ENCODE measurements at places on chromosomes 4 and X.
A peak's percentile ranks its signal among the peaks of the same experiment; 100 is the strongest.

GRCh38 chr4:36206012-36206411, 38.3 kb downstream of the ARAP2 start:
- no peak overlapping the region for H3K4me3 ChIP-seq
- peaks cover 15% of the 10 kb centered on the region for H3K36me3 ChIP-seq
- no peak for DNase-seq
- peaks cover 8% of the 10 kb centered on the region for H3K4me1 ChIP-seq
- H3K27me3 ChIP-seq: no peaks in the 10 kb centered on the region

- H3K36me3 ChIP-seq: peaks cover 7% of the 10 kb centered on the region
- H3K27ac ChIP-seq: no peak overlapping the region
- no peak for DNase-seq
- H3K27me3 ChIP-seq: no peaks in the 10 kb centered on the region
Observed at GRCh38 chrX:24093746-24094145, 39.0 kb downstream of the EIF2S3 start.

DNA sequence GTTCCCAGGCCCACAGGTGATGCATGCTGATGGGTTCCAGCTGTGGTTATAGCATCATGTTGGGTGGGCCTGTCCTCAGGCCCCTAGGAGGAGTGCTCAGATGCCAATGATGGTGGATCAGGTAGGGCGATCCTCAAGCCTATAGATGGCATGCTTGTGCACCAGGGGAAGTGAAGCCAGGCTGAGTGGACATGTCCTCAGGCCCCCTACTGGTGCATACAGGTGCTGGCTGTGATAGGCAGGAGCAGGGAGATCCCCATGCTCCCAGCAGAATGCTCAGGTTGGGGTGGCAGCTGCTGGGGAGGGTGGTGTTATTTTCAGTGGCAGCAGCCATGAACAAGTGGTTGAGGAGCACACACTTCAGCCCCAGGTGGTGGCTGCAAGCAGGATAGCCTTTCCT, 96.0 kb downstream of the SMARCA1 start:
- no peak overlapping the region for H3K27ac ChIP-seq
- no peaks in the 10 kb centered on the region for H3K4me1 ChIP-seq
- peaks cover 4% of the 10 kb centered on the region for H3K27me3 ChIP-seq
- DNase-seq: no peak
- no peak overlapping the region for H3K4me3 ChIP-seq
- no peaks in the 10 kb centered on the region for H3K36me3 ChIP-seq

DNA sequence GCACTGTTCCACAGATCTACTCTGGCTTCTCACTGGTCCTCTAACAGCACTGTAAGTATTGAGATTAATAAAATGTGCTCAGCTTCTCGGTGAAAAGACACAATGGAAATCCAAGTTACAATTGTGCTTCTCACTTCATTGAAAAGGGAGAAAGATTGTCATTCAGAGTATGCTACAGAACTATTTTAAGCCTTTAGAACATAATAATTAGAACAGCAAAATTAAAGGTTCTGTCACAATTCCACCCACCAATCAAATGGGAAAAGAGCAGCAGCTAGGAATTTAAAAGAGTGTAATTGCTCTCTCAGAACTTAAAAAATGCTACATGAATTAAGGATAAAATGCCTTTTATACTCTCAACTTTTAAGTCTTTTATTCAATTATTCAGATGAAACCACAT, 329.4 kb downstream of the ANK2 start:
- no peak overlapping the region for H3K4me3 ChIP-seq
- H3K36me3 ChIP-seq: no peaks in the 10 kb centered on the region
- no peaks in the 10 kb centered on the region for H3K27me3 ChIP-seq
- no peak for DNase-seq

GRCh38 chr4:154634058-154634457, 21.6 kb upstream of the FGG start:
- H3K27me3 ChIP-seq: peaks cover 19% of the 10 kb centered on the region
- H3K36me3 ChIP-seq: no peaks in the 10 kb centered on the region
- no peak overlapping the region for H3K27ac ChIP-seq
- DNase-seq: no peak

DNA sequence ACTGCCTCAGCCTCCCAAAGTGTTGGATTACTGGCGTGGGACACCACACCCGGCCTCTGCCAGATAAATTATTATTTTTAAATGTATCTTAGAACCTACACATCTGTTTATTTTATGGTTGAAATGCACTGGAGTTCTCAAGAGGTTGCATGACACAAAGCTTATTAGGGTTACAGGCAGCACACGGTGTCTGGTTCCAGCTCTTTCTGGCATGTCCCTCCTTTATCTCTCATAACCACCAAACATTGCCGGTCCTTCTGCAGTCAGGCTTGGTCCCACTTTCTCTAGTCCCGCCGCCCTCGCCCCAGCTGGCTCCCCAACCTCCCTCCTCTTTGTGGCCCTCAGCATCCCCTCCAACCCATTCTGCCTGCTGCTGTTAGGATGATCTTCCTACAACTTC, 39.7 kb upstream of the SPRY1 start:
- no peak overlapping the region for H3K27ac ChIP-seq
- DNase-seq: no peak
- H3K4me3 ChIP-seq: no peak overlapping the region
- no peaks in the 10 kb centered on the region for H3K36me3 ChIP-seq

- DNase-seq: no peak
- no peaks in the 10 kb centered on the region for H3K4me1 ChIP-seq
- H3K27ac ChIP-seq: no peak overlapping the region
- no peaks in the 10 kb centered on the region for H3K27me3 ChIP-seq
- no peak overlapping the region for H3K4me3 ChIP-seq
- no peaks in the 10 kb centered on the region for H3K36me3 ChIP-seq
Observed at GRCh38 chrX:151000861-151001331, 17.8 kb downstream of the HMGB3 start.

- peaks cover 30% of the 10 kb centered on the region for H3K27me3 ChIP-seq
- no peaks in the 10 kb centered on the region for H3K36me3 ChIP-seq
- no peak overlapping the region for H3K27ac ChIP-seq
- H3K4me1 ChIP-seq: peaks cover 17% of the 10 kb centered on the region
Observed at GRCh38 chr4:173509036-173510001, 20.7 kb downstream of the HAND2 start.

DNA sequence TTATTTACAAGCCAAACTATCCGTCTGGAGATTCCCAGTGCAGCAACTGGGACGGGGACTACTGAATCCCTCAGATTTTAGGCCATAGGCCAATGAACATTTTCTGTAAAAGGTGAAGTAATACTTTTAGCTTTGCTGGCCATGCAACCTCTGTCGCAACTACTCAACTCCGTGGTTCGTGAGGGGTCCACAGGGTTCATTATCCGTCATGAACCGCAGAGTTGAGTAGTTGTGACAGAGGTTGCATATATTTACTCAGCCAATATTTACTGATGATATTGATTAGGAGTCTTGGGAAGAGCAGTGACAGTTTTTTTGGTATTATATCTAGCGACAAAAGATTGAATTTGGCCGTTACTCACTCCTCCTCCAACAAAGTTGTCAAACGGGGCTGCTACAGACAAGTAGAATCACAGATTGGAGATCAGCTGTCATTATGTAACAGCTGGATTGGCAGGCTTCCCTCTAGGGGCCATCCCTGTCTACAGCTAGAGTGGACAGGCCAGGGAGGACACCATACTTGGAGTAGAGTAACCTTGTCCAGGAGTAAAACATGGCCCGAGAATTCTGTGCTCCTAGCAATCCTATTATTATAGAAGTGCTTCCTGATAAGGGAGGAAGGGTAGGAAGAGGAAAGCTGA, 37.2 kb upstream of the CD38 start:
- no peak overlapping the region for H3K4me3 ChIP-seq
- H3K27ac ChIP-seq: no peak overlapping the region
- peaks cover 11% of the 10 kb centered on the region for H3K27me3 ChIP-seq
- DNase-seq: no peak
- H3K4me1 ChIP-seq: peaks cover 3% of the 10 kb centered on the region

GRCh38 chr4:92516450-92516849, 212.7 kb downstream of the GRID2 start:
- no peak overlapping the region for H3K27ac ChIP-seq
- no peak for DNase-seq
- H3K27me3 ChIP-seq: no peaks in the 10 kb centered on the region
- no peaks in the 10 kb centered on the region for H3K36me3 ChIP-seq
- no peak overlapping the region for H3K4me3 ChIP-seq
- H3K4me1 ChIP-seq: no peaks in the 10 kb centered on the region

DNA sequence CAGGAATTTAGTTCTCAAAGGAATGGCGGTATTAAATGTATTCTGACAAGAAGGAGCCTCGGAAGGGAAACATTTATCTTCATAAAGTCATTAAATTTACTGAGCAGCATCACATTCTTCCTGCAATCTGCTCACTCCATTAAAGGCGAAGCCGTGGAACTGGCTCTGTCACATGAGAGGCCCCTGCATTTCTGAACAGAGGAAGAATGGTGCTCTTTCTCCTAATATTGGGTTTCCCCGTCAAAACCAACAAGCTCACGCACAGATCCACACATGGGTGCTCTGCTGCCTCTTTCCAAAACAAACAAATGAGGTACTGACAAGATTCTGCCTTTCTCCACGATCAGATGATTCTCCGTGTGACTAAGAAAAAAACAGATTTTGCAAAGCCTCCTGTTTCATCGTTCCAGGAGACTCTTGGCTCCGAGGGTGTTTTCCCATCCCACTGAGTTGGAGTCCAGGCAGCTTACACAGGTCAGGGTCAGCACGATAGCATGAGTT, 191.2 kb downstream of the IDS start:
- H3K27ac ChIP-seq: no peak overlapping the region
- no peaks in the 10 kb centered on the region for H3K36me3 ChIP-seq
- H3K27me3 ChIP-seq: no peaks in the 10 kb centered on the region
- DNase-seq: no peak
- H3K4me3 ChIP-seq: no peak overlapping the region
- H3K4me1 ChIP-seq: no peaks in the 10 kb centered on the region

GRCh38 chr4:52701207-52701606, 42.1 kb upstream of the USP46 start:
- no peak for DNase-seq
- H3K4me1 ChIP-seq: peaks cover 12% of the 10 kb centered on the region
- H3K27ac ChIP-seq: no peak overlapping the region

- no peak for DNase-seq
- no peaks in the 10 kb centered on the region for H3K4me1 ChIP-seq
- no peak overlapping the region for H3K27ac ChIP-seq
- no peak overlapping the region for H3K4me3 ChIP-seq
- peaks cover 19% of the 10 kb centered on the region for H3K27me3 ChIP-seq
Observed at GRCh38 chr4:25075129-25075528, 44.4 kb upstream of the LGI2 start.

GRCh38 chr4:62709618-62710252, 1509.6 kb downstream of the ADGRL3 start:
- no peak overlapping the region for H3K4me3 ChIP-seq
- no peaks in the 10 kb centered on the region for H3K4me1 ChIP-seq
- no peaks in the 10 kb centered on the region for H3K27me3 ChIP-seq
- no peaks in the 10 kb centered on the region for H3K36me3 ChIP-seq

DNA sequence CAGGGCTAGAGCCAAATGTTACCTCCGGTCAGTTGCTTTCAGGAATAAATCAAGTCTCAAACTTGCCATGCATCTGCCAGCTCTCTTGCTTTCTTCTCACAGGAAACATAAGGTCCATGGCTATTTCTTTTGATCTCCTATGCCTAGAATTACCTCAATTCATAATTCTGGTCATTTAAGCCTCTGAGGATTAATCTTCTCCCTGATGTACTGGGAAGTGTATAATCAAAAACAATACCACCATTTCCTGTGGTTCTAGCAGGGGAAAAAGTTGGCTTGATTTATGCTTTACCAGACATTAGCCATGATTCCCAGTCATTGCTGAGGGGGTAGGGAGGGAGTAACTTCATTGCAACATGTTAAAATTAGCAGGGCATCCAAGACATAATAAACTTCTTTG, 268.7 kb upstream of the EMCN start:
- no peak overlapping the region for H3K27ac ChIP-seq
- no peaks in the 10 kb centered on the region for H3K36me3 ChIP-seq
- peaks cover 2% of the 10 kb centered on the region for H3K27me3 ChIP-seq
- no peaks in the 10 kb centered on the region for H3K4me1 ChIP-seq
- no peak overlapping the region for H3K4me3 ChIP-seq

- H3K4me1 ChIP-seq: peaks cover 21% of the 10 kb centered on the region
- no peak for DNase-seq
- H3K27ac ChIP-seq: peak overlapping the region; percentile 4
- H3K36me3 ChIP-seq: no peaks in the 10 kb centered on the region
- H3K4me3 ChIP-seq: peak overlapping the region; percentile 24
Observed at GRCh38 chr4:171639540-171639939, 173.7 kb upstream of the GALNTL6 start.

- H3K27ac ChIP-seq: no peak overlapping the region
- no peak overlapping the region for H3K4me3 ChIP-seq
- no peaks in the 10 kb centered on the region for H3K27me3 ChIP-seq
- H3K36me3 ChIP-seq: no peaks in the 10 kb centered on the region
- DNase-seq: no peak
Observed at GRCh38 chrX:100297728-100298127, 112.3 kb downstream of the PCDH19 start.

GRCh38 chr4:140309124-140309870, 64.1 kb upstream of the SCOC start:
- H3K4me3 ChIP-seq: no peak overlapping the region
- H3K27me3 ChIP-seq: peaks cover 7% of the 10 kb centered on the region
- H3K4me1 ChIP-seq: no peaks in the 10 kb centered on the region
- no peak overlapping the region for H3K27ac ChIP-seq

GRCh38 chrX:15914486-15914885, 59.9 kb upstream of the AP1S2 start:
- H3K36me3 ChIP-seq: peaks cover 7% of the 10 kb centered on the region
- H3K4me1 ChIP-seq: peaks cover 4% of the 10 kb centered on the region
- no peak overlapping the region for H3K27ac ChIP-seq
- no peak overlapping the region for H3K4me3 ChIP-seq
- DNase-seq: no peak

DNA sequence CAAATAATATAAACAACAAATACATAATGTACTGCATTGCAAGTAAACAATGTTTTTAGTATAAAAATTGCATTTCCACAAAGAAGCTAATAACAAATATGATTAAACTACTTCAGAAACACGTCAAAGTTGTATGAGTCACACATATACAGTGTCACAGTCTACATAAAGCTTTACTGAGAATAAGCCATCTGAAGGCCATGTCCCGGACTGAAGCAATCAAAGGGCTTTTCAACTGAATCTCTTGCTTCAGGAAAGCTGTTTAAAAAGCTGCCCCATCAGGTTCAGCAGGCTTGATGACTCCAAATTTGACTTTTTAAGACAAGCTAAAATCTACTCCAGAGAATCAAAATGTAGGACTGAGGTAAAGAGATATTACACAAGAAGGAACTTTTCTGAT, 1476.8 kb downstream of the ADGRL3 start:
- no peak for DNase-seq
- H3K36me3 ChIP-seq: no peaks in the 10 kb centered on the region

DNA sequence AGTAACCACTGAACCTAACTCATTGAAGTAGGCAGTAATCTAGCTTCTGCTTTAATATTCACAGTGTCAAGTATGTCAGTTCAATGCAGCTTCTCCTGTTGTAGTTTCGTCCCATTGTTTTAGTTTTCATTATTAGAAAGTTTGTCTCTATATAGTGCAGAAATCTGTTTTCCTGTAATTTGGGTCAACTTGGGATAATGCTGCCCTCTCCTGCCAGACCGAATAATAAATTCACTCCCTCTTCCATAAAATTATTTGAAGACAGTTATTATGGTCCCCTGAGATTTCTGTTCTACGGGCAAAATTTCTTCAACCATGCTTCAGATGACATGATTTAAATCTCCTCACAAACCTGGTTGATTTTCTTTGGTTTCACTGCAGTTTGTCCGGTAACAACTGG, 4.6 kb upstream of the LUZP4 start:
- no peaks in the 10 kb centered on the region for H3K36me3 ChIP-seq
- no peak for DNase-seq
- no peak overlapping the region for H3K4me3 ChIP-seq
- no peak overlapping the region for H3K27ac ChIP-seq
- no peaks in the 10 kb centered on the region for H3K4me1 ChIP-seq

All from memory B cell (primary cell).